LHCN-M2 (cell line): ENCODE measurements at places on chromosomes 16 and 17. TPM values are rescaled to one million over a fixed set of nuclear protein-coding genes. Genes with fewer than 3 reads are reported as not detected.

Gene CDRT15L2
- total RNA-seq, result not detected in 2 replicates

Gene TNFRSF17
- total RNA-seq, result not detected in 2 replicates

Gene SYNGR2
- 0.45 and 1.6 TPM in 2 replicates for total RNA-seq

Gene KIAA0513
- total RNA-seq, result 11.4 and 12.8 TPM in 2 replicates

Gene KRT32
- not detected in 2 replicates for total RNA-seq

DNA sequence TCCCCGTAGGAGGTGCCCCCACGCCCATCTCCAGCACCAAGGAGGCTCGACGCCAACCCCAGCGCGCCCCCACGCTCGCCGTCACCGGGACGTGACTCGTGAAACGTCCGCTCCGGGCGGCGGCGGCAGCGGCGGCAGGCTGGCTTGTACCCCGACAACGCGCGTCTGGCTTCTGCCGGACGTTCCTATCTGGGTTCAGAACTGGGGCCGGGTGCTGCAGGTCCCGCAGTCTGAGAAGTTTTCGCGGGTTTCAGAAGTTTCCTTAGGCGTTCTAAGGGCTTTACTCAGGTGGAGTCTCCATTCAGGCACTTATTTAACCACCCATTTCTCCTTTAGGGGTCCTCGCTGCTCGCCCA lies 672 bp upstream of the ALKBH5 start:
- peak; percentile 82 for DNase-seq

DNA sequence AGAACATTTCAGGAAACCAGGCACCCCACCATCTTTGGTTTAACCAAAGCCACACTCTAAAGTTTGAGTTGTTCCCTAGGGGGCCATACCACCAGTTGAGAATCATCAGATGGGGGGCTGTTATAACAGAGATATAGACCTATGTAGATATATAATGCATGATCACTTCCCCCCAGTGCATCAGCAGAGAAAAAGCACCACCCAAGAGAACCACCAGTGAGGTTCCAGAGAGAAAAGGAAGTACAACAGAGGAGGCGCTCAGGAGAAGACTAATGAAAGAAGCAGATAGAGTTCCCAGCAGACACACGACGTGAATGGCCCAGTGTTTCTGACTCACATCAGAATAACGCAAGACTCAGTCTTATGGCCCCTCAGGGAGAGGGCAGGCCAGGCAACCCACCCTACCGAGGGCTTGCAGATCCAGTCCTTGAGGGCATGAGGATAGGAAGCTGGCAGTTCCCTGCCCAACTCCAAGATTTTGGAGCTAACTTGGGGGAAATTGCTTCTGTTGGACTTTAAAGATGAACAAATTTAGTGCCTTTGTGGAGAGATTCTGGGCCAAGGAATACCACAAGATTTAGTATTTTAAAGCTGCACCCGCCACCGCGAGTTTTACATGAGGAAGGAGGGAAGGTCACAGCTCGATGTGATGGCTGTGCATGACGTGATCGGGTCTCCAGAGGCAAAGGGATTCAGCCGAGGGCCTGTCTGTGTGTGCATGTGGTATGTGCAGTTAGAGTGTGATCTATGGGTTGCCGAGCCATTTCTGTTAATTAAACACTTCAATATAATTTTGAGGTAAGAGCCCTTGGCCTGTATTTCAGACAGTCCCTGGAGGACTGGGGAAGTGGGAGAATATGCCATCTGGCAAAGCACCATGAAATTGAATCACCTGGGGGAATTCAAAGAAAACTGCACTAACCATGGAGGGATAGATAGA lies 53.1 kb downstream of the AIPL1 start:
- no peak for DNase-seq

DNA sequence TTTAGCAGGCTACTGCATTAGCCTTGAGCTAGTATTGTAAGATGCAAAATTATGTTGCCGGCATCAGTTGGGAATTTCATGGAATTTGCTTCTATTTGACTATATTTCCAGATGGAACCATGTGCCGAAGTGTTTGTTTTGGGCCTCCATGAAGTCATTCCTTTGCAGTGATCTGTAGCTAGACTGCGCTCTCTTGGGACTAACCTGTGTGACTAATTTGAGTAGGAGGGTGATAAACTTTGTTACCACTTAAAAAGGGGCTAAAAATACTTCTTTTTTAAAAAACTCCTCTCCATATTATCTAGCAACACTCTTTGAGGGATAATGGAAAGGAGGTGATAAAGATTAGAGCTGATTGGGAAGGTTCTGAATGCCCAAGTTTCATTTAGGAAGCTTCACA lies 166.8 kb upstream of the TBX2 start:
- no peak for DNase-seq

DNA sequence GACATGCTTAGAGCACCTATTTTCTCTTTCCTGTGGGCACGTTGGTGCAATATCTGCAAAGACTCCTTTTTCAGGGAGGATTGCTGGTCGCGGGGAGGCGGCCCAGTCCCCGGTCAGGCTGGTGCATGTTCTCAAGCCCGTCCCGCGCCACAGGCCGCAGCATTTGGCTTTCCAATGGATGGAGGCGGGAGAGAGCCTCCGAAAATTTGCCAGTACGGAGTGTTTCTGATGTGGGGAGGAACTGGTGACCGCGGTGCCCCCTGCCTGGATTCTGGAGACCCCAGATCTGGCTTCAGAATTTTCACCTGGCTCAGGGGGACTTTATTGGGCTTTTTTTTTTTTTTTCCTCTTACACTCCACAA lies 2.3 kb downstream of the CMIP start:
- DNase-seq, result no peak

GRCh38 chr16:86863609-86864008 lies 285.3 kb downstream of the FOXL1 start:
- no peak for DNase-seq

DNA sequence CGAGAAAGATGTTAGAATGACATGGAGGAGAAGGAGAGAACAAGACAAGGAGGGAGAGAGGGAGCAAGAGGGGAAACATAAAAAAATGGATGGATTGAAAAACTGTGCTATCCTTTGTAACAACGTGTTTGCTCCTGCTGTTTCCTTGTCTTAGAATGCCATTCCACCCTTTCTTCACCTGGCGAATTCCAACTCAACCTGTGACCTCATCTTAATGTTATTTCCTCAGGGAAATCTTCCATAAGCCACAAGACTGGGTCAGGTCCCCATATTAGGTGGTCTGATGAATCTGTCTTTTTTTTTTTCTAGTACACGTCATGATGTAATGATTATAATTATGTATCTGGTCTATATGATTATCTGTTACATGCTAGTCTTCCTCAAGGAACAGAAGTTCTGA lies 195.0 kb upstream of the MAF start:
- no peak for DNase-seq

DNA sequence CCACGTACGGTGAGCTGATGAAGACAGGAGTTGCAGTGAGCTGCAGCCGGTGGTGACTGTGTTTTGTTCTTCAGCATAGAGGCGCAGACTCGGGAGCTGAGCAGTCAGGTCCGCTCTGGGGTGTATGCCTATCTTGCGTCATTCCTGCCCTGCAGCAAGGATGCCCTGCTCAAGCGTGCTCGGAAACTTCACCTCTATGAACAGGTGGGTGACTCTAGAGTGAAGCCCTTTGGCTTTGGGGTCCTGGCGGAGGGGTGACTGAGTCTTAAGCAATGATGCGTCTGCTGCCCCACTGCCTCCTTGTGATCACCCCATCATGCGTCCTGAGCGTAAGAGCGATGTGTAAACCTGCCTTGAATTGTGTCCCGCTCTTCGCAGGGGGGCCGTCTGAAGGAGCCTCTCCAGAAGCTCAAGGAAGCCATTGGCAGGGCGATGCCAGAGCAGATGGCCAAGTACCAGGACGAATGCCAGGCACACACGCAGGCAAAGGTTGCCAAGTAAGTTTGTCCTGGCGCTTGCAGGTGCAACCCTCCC lies 22.9 kb downstream of the UBN1 start:
- DNase-seq, result no peak

DNA sequence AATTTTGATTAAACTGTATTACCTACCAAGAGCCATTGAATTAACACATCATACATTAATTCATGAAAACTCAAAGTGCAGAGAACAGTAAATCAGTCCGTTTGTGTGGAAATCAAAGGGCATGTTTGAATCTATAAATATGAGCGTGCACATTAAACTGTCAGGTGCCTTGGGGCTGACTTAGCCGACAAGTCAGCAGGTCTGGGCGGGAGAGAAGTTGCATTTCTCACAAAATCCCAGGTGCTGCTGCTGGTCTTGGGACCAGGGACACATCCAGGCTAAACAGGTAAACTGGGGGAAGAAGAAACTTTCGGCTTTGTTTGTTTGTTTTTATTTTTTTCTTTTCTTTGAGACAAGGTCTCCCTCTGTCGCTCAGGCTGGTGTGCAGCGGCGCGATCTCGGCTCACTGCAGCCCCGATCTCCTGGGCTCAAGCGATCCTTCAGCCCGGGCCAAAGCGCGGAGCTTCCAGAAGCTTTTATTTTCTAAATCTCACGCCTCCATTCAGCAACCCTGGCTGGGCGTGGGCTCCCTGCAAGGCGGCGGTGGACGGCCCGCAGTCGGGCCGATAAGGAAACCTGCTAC lies 213.9 kb downstream of the MRTFB start:
- peak; percentile 74 for DNase-seq

DNA sequence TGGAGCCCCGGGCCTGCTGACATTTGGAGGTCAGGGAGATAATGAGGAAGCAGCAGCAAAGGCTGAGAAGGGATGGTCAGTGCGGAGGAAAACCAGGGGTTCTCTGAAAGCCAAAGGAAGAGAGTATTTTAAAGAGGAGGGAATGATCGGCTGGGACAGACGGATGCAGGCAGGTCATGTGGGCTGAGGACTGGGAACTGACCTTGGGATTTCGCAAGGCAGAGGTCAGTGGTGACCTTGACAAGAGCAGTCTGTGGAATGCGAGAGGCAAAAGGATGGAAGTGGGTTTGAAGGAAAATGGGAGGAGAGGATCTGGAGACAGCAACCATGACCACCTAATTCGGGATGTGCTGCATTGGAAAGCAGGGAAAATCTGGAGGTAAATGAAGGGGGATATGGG lies 10.2 kb downstream of the EFTUD2 start:
- DNase-seq, result no peak

GRCh38 chr17:55825213-55825612 lies 74.4 kb downstream of the PCTP start:
- peak; percentile 27 for DNase-seq

DNA sequence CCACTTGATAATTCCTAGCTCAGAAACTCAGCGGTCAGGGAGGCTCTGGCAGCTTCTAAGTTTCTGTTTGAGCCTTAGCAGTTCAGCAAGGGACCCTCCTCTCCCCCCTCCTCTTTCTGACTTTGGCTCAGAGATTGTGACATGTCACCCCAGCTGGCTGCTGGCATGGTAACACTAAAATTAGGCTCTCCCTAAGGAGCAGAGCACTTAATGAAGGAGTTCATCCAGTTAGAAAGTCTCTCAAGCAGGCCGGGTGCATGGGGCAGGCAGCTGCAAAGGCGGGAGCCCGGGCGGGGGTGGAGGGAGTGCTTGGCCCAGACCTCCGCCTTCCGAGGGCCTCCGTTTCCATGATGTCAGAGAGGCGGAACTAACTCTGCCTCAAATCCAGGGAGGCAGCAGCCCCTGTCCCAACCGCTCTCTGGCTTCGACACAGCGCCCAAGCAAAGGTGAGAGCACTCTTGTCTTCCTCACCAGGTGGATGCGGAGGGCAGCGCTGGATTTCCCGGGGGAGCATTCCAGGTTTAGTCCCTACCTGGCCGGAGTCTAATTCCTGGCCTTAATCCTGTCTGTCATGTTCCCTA lies 128.0 kb upstream of the PLCG2 start:
- DNase-seq, result no peak

DNA sequence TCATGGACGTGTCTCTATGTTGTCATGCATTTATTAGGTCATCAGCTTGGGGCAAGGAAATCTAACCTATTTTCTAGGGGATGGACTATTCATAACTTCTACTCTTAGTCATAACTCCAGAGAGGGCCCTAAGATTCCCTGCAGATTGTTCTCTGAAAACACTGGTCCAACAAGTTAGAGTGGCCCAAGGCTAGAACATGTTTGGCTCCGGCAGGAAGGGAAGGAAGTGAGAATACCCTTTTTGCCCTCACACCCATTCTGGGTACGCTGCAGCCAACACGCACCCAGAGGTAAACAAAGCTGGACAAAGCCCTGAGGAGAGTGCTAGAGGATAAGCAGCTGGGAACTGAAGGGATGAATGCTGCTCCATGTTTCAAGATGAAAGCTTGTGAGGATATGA lies 9.9 kb downstream of the C16orf86 start:
- DNase-seq, result no peak

- DNase-seq, result peak; percentile 38
These were observed 106.3 kb upstream of the CRHR1 start for GRCh38 chr17:45677770-45678169.

- DNase-seq, result no peak
These were observed 1.2 kb upstream of the BCO1 start for GRCh38 chr16:81237282-81237681.

- no peak for DNase-seq
These were observed 27.0 kb downstream of the CCR7 start for GRCh38 chr17:40538019-40538935.

DNA sequence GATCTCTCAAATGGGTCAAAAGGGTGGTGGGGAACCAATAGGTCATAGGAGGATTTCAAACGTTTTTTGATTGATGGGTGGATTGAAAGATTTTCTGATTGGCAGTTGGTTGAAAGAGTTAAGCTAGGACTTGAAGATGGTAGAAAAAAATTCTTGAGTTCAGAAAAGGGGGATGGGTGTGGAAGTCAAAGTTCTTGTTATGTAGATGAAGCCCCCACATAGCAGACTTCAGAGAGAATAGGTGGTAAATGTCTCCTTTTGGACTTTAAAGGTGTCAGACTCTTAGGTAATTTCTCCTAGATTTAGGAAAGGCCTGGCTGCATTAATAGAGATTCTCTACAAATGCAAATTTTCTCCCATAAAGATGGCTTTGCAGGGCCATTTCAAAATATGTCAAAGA lies 163.3 kb downstream of the HS3ST4 start:
- DNase-seq, result no peak

DNA sequence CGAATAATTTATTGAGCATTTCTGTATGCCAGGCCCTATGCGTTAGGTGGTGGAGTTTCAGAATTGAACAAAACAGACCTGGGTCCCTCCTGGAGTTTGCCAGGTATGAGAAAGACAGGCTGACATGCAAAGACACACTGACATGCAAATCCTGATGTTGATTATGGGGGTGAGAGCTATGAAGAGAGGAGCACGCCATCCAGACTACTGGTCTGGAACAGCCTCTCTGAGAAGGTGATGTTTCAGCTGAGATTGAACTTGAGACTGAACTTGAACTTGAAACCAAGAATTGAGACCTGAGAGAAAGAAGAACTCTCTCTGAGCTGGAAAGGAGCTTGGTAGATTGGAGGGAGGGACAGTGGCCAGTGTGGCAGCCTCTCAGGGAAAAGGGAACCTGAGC lies 14.2 kb upstream of the CACNG4 start:
- DNase-seq, result no peak
